Stimulated activated CD8-positive, alpha-beta memory T cell treated with anti-CD3 and anti-CD28 coated beads, Interleukin-2, amount 100 ng/mL, for 1 hour (primary cell): ENCODE measurements at places on chromosomes 13 and 19.

DNA sequence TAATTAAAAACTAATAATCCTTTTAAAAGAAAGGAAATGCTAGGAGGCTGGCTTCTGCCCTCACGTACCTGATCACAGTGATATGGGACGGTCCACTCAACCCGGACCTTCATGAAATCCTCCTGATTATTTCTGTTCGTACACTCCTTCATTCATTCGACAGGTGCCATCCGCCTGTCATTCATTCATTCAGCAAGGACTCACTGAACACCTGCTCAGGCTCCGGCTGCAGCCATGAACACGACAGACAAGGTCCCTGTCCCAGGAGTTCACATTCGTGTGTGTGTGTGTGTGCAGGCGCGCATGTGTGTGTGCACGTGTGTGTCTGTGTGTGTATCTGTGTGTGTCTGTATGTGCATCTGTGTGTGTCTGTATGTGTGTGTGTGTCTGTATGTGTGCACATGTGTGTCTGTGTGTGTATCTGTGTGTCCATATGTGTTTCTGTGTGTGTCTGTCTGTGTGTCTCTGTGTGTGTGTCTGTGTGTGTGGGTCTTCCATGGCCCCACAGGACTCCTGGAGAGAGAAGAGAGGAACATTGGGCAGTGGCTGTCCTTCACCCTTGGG lies 28.1 kb upstream of the CCNE1 start:
- no peak for DNase-seq

DNA sequence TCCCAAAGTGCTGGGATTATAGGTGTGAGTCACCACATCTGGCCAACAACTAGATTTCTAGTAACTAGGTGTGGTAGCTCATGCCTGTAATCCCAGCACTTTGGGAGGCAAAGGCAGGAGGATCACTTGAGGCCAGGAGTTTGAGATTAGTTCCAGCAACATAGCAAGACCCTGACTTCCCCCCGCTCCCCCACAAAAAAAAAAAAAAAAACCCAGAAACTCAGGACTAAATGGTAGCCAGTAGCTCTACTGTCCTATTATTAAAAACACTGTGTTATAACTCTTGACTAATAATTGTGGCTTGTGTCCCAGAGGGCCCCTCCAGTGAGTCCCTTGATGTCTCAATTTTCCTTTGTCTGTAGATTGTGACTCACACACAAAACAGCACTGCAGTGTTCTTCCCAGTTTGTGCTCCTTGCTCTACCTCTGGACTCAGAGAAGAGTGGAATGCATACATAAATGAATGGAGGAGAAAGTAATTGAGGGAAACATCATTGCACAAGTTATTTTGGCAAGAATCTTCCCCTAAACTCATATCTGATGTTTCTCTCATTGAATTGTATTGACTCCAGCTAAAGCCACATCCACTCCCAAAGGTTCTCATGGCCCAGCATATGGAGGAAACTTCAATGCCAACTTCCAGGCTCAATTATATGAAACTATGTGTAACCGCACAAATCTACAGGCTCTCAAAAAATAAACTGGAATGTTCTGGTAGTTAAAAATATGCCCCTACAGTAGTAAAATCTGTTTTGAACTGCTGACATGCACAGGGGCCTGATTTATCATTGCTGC lies 8.8 kb downstream of the TPT1 start:
- no peak for DNase-seq

DNA sequence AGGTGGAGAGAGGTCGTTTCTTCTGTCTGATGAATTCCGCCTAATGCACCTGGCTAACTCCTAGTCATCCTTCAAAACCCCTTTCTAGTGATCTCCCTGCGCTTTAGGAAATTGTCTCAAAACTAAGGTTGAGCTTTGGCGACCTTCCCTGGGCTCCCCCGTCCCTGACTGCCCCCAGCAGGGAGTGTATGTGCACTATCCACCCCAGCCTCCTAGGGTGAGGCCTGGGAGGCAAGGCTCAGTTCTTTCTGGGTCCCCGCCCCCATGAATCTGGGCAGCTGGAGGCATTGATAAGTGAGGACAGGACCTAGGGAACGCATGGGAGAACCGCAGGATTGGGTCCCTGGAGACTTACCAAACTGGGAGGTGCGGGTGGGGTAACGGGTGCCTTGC lies 378 bp downstream of the TLE6 start:
- no peak for DNase-seq

GRCh38 chr19:42081584-42082203 lies 5.7 kb downstream of the ZNF574 start:
- no peak for DNase-seq

DNA sequence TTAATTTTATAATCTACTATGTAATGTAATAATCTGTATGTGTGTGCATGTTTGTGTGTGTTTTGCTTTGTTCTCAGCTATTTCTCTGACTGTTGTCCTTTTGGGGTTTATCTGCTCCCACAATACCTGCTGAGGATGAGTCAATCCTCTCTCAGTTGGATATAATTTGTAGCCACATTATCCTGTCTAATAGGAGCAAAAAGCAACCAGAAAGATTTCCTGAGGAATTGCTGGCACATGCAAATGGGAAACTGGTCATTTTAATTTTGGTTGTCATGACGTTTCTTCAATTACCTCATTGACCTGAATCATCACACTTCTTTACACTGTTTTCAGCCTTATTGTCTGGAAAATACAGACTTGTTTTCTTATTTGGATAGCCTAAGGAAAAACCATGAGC lies 488.4 kb downstream of the KLF5 start:
- DNase-seq = no peak

- DNase-seq = no peak
Measured at GRCh38 chr19:9952276-9952675, 16.0 kb upstream of the OLFM2 start.

- DNase-seq = no peak
Measured at GRCh38 chr19:13082192-13083007, 20.3 kb downstream of the LYL1 start.

- DNase-seq = no peak
Measured at GRCh38 chr13:29885989-29886388, 35.6 kb upstream of the UBL3 start.

DNA sequence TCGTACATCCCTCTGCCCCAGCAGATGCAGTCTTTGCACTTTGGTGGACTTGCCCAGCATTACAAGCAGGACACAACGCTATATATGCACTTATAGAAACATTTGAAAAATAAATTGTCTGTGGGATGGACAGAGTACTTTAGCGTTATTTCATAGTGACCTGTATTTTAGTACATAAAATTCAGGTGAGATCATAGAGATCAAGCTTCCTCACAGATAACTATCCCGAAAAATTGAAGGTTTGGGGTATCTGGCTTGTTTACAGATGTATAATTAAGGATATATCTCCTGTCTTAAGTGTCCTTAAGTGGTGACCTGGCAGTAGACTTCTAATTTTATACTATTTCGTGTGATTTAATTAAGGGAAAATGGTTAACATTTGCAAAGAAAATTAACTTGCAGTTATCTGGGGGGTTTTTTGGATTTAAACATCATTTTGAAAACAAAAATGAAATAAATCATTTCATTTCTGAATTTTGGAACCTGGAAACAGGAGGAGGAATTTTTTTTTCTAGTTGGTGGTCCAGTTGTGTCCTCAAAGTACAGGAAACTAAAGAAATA lies 977 bp upstream of the MAB21L1 start:
- no peak for DNase-seq

GRCh38 chr19:18053576-18054219 lies 33.0 kb downstream of the IL12RB1 start:
- DNase-seq = no peak

GRCh38 chr19:31054430-31054829 lies 294.8 kb downstream of the TSHZ3 start:
- DNase-seq = no peak

DNA sequence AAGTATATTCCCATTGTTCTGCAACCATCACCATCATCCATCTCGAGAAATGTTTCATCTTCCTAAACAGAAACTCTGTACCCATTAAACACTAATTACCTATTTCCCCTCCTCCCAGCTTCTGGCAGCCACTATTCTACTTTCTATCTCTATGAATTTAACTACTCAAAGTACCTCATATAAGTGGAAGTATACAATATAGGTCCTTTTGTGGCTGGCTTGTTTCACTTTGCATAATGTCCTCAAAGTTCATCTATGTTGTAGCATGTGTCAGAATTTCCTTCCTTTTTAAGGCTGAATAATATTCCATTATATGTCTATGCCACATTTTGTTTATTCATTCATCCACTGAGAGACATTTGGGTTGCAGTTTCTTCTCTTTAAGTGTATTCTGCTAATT lies 159.4 kb downstream of the KCNRG start:
- no peak for DNase-seq

GRCh38 chr13:112592181-112592580 lies 4.2 kb upstream of the TUBGCP3 start:
- no peak for DNase-seq

GRCh38 chr19:3944018-3944721 lies 11.3 kb downstream of the NMRK2 start:
- no peak for DNase-seq

DNA sequence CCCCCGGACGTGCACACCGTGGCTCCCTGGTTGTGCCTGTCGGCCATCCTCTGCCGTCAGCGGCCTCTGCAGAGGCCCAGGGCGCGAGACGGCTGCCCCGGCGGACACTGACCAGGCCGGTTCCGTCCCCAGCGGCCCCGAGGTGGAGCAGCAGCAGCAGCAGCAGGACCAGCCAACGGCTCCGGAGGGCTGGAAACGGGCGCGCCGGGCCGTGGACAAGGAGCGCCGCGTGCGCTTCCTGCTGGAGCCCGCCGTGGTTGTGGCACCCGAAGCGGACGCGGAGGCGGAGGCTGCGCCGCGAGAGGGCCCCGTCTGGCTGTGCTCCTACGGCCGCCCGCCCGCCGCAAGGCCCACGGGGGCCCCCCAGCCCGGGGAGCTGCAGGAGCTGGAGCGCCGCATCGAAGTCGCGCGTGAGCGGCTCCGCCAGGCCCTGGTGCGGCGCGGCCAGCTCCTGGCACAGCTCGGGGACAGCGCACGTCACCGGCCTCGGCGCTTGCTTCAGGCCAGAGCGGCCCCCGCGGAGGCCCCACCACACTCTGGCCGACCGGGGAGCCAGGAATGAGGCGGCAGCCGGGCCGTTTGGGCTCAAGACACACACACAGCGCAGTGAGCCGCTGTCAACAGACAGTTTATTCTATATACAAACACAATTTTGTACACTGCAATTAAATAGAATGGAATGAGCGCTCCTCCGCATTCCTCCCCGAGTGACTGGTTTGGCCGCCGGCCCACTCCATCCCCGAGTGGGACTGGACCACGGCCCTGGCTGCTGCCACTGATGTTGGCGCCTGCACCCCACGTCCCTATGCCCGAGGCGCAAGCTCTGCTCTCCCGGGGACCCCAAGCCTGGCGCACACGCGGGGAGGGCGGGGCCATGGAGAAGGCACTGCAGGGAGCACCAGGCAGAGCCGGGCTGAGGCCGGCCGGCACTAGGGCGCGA lies 9.1 kb downstream of the GRIN3B start:
- DNase-seq = no peak

- DNase-seq = no peak
Measured at GRCh38 chr13:39580881-39581575, 22.0 kb downstream of the LHFPL6 start.
